ENCODE measurements at places on chromosomes 6 and 20.
A peak's percentile ranks its signal among the peaks of the same experiment; 100 is the strongest.

DNA sequence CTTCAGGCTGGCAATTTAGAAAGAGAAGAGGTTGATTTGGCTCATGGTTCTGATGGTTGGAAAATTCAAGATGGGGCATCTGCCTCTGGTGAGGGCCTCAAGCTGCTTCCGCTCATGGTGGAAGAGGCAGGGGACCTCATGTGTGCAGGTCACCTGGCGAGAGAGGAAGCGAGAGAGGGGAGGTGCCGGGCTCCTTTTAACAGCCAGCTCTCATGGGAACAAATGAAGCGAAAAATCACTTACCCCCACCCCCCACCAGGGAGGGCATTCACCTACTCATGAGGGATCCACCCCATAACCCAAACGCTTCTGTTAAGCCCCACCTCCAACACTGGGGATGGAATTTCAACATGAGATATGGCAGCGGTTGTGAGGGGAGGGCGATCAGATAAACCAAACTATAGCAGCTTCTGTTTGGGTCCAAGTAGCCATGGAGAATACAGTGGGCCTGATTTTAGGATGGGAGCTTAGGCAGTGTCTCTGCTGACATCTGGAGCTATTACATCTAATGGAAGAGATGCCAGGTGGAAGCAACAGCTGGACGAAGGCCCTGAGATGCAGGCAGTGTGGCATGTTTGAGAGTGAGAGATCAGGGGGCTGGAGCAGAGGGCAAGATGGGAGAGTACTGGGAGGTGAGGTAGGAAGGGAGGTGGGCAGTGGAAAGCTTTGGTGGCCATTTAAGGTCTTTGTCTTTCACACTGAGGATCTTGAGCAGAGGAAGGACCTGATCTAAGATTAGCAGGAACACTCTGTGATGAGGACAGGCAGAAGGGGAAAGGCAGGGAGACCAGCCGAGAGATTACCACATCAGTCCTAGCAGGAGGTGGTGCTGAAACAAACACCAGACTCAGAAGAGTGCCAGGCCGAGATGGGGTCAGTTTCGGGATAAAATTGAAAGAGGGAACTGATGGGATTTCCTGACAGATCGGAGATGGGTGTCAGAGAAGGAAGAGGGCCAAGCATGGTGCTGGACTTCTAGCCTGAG lies 161.8 kb downstream of the NFATC2 start:
- no peak for DNase-seq

DNA sequence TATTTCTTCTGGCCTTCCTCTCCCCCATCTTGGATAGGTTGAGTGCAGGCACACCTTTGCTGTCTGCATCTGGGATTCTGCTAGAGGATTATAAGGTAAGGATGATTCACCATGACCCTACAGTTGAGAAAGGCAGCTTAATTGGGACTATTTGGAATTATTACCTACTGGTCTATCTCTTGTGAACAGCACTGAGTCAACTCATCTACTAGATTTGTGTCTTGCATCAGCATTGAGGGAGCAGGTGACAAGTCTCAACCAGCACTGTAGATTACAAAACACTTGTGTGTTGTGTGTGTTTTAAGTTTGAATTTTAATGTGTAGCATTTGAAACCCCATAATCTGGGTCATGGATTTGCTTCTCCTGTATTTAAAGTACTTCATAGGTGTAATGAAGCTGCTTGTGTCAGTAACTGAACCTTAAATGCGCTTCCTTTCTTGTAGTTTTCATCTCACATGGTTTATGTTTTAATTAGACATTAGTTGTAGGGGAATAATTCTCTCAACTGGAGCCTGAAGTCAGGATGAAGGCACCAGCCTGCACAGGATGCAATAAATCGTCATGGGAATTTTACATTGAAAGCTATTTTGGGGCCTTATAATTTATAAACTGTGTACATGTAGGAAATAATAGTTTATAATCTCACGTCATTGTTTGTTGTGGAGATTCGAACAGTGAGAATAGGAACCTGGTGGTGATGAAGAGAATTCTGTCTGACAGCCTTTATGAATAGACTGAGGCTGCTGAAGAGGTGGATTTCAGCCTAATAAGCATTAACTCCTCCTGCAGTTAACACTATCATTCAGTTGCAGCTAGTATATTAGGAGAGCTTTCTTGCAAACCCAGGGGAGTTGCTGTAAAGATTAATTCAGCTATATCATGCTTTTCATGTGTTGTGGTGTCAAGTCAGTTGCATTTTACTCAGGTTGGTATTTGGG lies 125.1 kb downstream of the JARID2 start:
- no peak for DNase-seq

DNA sequence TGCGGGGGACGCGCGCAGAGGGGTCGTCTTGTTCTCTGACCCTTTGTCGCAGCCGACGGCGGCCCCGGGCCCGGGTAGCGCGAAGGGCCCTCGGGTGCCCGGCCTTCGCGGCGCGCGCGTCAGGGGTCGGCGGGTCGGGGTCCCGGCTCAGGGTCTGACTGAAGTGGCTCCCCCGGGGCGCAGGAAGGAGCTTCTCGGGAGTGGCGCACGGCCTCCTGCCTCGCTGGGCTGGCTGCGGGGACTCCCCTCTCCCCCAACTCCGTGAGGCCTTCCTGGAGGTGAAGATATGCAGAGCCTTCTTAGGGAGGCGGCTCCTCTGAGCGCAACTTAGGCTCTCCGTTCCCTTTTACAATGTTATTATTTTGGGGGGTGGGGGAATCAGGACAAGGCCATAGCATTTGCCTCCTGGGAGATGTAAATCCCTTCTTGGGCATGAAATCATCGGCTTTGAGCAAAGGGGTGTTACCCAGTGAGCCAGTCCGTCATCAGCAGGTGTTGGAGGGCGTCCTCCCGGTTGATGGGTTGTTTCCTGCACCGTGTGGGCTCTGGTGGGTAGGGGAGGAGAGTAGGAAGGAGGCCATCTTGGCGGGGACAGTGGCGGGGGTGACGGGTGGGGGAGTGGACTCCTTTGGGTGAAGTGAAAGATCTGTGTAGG lies 523 bp downstream of the CDS2 start:
- peak; percentile 17 for DNase-seq

DNA sequence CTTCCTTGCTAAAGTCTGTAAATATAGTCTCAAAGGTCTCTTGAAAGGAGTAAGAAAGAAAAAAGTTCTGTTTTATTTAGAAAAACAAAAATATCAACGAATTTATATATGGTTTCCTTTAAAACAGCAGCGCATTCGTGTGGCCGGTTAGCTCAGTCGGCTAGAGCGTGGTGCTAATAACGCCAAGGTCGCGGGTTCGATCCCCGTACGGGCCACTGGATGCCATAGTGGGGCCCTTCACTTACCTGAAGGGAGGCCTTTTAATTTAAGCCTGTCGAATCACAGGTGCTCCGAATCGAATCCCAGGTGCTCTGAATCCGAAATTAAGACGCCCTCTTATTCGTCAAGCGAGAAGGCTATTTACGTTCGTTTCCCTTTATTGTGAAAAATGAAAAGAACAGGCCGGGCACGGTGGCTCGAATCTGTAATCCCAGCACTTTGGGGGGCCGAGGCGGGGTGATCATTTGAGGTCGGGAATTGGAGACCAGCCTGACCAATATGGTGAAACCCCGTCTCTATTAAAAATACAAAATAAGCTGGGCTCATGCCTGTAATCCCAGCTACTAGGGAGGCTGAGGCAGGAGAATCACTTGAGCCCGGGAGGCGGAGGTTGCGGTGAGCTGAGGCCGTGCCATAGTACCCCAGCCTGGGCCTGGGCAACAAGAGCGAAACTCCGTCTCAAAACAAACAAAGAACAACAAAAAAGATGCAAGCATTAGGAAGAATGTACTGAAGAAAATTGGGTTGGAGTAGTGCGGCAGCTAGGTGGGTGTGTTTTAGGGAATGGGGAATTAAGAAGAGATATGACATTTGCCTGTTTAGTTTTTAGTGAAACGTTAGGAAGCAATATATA lies 195.8 kb upstream of the ZNF184 start:
- DNase-seq, result peak; percentile 27

GRCh38 chr6:151451417-151451949 lies 443 bp downstream of the RMND1 start:
- no peak for DNase-seq

- DNase-seq, result no peak
Measured at GRCh38 chr6:118864341-118865099, 29.4 kb upstream of the ASF1A start.

DNA sequence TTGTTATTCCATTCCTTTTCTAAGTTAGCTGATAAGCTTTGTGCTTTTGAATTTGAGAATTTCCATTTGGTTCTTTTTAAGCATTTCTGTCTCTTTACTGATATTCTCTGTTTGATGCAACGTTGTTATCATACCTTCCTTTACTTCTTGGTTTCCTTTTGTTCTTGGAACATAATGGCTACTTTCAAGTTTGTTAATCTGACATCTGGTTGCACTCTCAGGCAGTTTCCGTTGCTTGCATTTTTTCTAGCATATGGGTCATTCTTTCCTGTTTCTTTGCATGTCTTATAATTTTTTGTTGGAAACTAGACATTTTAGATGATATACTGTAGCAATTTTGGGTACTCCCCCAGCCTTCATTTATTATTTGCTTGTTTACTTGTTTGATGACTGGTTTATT lies 12.5 kb downstream of the CDC5L start:
- no peak for DNase-seq

GRCh38 chr6:105300090-105300489 lies 102.8 kb downstream of the PREP start:
- DNase-seq, result no peak

DNA sequence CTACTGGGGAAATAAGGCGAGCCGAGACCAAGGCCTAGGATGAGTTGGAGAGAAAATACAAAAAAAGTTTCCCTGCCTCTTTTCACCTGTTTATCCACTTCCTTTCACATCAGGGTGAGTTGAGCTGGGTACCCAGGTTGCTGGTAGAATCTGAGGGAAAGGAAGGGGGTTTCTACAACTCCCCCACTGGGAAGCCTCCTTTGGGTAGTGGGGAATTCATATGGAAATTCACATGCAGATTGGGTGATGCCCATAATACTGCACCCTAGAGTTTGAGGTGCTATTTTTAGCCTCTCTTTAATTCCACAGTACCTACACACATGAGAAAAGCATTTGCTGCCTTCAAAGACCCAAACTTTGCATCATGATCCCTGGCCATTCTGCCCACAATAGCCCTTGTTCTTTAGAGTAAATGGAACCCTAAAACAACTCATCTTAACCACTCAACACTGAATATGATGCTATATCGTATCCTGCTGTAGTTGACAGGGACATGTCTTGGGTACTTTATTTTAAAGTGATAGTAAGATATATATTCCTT lies 2.7 kb downstream of the OSTM1 start:
- no peak for DNase-seq

GRCh38 chr6:83600459-83600858 lies 88.1 kb downstream of the PRSS35 start:
- DNase-seq, result no peak

- DNase-seq, result no peak
Measured at GRCh38 chr6:144722154-144722737, 437.1 kb downstream of the UTRN start.

GRCh38 chr6:112114577-112115223 lies 27.3 kb downstream of the FAM229B start:
- DNase-seq, result no peak

DNA sequence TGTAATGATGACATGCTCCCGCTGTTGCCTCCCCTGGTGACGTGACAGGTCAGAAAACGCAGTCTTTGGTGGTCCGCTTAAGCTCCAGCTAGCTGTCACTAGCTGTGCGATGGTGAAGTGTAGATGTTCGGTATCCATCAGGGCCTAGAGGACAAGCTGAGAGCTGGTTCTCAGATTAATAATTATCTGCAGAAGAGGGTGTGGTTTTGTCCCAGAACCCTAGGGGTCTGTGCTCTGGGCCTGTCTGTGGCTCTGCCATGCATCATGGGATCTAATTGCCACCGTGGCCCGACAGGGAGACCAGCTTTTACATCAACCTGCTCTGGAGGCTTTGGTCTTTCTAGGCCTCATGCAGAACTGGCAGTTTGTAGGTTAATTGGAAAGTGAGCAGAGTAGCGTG lies 34.1 kb downstream of the ERMARD start:
- DNase-seq, result no peak

DNA sequence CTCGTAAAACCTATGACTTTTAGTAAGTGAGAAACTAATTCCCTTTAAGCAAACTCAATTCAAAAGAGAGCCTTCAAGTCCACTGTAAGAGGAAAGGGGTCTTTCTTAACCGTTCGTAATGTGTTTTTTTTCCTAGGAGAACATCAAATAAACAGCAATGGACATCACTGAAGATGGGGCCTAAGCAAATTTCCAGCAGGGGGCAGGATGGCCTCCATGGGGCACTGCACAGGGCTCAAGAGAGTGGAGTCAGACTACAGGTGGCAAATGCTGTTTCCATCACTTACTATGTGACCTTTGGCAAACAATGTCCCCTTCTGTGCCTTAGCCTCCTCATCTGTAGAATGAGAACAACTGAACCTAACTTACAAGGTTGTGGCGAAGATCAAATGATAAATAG lies 88.7 kb downstream of the ARHGAP18 start:
- DNase-seq, result no peak

- no peak for DNase-seq
Measured at GRCh38 chr6:71599359-71599758, 287.0 kb upstream of the RIMS1 start.

DNA sequence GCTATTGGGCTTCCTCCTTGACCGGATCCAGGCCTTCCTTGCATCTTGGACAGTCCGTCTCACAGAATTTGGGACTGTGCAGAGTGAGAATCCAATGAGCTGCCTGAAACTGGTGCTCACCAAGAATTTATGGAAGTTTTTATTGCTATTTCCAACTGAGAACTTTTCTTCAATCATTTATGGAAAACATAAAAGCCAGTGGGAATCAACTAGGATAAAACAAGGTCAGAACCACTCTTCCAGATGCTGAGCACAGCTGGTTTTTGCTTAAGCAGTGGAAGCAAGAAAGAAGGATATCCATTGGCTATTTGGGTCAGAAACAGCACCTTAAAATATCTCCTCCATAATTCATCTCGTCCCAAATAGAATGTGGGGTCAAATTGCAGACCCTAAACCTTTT lies 74.2 kb downstream of the CD83 start:
- no peak for DNase-seq

- no peak for DNase-seq
Measured at GRCh38 chr20:38776363-38776762, 28.1 kb downstream of the ACTR5 start.

GRCh38 chr6:22765015-22765414 lies 195.6 kb downstream of the HDGFL1 start:
- DNase-seq, result no peak

- no peak for DNase-seq
Measured at GRCh38 chr20:53738039-53738944, 144.7 kb upstream of the ZNF217 start.

- DNase-seq, result no peak
Measured at GRCh38 chr6:20403766-20404640, 2.3 kb downstream of the E2F3 start.

DNA sequence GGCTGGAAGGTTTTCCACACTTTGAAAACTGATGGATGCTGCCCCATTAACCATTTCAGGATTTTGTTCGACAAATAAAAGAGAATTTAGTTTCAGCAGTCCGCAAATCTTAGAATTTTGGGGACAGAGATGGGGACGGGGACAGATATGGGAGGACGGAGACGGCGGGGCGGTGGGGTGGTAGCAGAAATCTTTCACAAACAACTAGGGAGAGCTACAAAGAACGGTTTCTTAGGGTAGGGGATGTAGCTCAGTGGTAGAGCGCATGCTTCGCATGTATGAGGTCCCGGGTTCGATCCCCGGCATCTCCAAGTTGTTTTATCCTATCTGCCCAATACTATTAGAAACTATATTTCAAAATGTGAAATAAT lies 15.1 kb downstream of the HMGN4 start:
- DNase-seq, result no peak

GRCh38 chr20:35370751-35371150 lies 41.0 kb downstream of the UQCC1 start:
- no peak for DNase-seq

- no peak for DNase-seq
Measured at GRCh38 chr6:40440053-40440452, 147.1 kb downstream of the LRFN2 start.
